ENCODE measurements at places on chromosomes 1 and 21.

DNA sequence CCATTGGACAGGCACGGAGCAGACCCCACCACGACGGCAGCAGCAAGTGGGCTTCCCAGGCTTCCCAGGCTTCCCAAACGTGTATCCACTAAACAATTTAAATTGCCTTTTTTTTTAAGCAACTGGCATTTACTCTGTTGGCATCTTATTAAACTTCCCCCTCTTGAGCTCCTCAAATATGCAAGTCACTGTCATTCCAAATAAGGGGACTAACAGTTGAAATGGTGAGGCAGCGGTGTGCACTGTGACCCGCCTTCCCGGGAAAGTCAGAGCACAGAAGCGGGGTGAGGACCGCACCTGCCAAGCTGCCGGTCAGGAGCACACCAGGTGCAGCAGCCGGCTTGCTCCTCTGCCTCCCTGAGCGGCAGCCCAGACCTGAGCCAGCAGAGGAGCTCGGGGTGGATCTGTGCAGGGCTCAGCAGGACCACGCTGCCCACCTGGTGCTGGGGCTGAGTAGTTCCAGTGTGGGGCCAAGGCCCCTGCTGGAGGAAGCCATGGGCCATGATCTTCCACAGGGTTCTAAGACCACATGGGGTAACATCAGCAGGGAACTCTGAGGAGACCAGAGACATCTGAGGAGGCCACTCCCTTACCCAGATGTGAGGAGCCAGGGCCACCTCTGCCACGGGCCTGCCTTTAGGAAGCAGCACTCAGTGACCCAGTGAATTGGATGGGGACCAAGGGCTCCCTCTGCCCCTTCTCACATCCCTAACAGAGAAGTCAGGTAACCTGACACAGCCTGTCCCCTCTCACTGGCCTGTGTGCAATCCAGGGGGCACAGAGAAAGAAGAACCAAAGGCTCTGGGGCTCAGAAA lies 245.4 kb downstream of the NPHP4 start:
- no peak for DNase-seq

GRCh38 chr21:34907461-34908418 lies 141.4 kb downstream of the RUNX1 start:
- no peak for DNase-seq

GRCh38 chr21:26784974-26785373 lies 60.2 kb downstream of the ADAMTS1 start:
- DNase-seq, result no peak

DNA sequence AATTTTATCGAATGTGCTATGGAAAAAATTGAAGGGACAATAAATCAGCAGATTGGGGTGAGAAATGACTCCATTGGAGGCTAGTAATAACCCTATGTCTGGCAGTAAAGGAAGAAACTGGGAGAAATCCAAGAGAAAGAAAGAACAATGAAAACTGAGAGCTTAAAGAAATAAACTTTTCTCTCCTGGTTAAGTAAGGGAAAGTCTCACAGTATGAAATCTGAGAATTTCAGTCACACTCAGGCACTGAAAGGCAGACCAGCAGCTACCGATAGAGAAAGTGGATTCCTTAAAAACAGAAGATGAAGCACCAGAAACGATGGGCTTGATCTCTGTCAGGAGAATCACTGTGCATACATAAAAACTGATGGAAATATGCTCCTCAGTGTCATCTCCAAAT lies 404.2 kb downstream of the PLPP3 start:
- no peak for DNase-seq

GRCh38 chr1:117897551-117897950 lies 31.9 kb downstream of the GDAP2 start:
- DNase-seq, result no peak

DNA sequence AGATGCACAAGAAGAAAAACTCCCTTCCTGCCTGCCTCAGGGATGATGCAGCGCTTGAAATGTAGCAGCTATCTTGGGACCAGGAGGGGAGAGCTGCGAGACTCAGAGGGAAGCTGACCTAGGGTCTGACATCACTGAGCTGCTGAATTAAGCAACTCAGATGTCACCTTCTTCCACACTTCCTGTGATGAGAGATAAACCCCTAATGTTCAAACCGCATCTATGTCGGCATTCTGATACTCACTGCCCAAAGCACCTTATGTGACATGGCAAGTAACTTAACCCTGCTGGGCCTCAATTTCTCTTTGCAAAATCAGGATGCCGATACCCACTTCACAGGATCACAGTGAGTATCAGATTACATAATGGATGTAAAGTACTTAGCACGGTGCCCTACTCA lies 9.1 kb upstream of the AK2 start:
- DNase-seq, result no peak

DNA sequence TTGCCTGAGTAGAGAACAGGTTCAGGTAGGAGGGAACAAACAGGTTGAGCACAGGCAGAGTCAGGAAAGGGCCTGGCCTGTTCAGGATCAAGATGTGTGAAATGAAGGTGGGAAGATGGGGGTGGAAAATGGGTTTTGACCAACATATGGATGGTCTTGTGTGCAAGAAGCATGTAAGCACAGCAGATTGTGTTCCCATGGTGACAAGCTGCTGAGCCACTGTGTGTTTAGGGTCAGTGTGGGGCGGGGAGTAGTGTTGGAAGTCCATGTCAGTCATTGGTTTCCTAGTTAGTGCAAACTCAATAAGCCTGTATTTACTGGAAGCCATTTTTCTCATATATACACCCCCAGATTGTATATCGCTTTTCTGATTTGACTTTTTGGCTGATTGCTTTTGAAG lies 111.9 kb downstream of the CAMTA1 start:
- DNase-seq, result no peak

DNA sequence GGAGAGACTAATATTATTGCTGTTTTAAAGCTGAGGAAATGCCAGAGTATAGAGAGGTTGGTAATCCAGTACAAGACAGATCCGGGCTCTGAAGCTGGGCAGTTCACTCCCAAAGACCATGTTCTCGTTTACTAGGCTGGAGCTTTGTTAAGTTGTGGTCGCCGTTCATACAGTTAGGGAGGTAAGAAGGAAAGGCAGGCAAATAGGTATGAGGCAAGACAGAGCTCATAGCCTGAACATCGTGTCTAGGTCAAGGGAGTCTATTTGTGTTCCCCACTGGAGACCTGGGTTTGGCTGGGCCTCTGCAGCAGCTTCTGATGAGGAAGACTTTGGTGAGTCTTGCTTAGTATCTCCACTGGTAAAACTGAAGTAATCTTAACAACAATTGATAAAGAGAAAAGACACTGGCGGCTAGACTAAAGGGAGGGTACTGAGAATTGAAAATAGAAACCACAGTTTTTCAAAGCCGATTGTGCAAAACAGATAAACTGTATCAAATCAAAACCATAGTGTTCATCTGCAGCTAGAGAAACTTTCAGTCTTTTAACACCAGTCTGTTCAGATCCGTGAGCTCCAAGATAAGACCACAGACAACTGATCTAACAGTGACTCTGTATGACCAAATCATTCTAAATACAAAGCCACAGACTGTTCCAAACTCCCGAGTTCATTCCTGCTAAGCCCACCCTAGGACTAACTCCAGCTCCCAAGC lies 217.0 kb upstream of the FAM78B start:
- DNase-seq, result no peak

Data from putamen (tissue), 1 donor.